CD4-positive, alpha-beta T cell treated with Interferon alpha-2 for 1 hour (primary cell): ENCODE measurements at places on chromosomes 3 and 15.

- DNase-seq = no peak
These were observed 104.6 kb downstream of the RAP2B start for GRCh38 chr3:153266619-153267018.

- no peak for DNase-seq
These were observed 30.5 kb upstream of the TRPC1 start for GRCh38 chr3:142693136-142693853.

- DNase-seq = no peak
These were observed 315.2 kb downstream of the MECOM start for GRCh38 chr3:169348276-169348675.

GRCh38 chr3:162521669-162522068 is 1025.1 kb downstream of the OTOL1 start:
- DNase-seq = no peak

- DNase-seq = no peak
These were observed 42.3 kb upstream of the IQSEC1 start for GRCh38 chr3:13115576-13115910.

GRCh38 chr3:9500108-9501050 is 53.2 kb downstream of the LHFPL4 start:
- peak; percentile 42 for DNase-seq

- no peak for DNase-seq
These were observed 308.9 kb upstream of the DNAJC19 start for GRCh38 chr3:181298421-181298820.
